NCI-H526 (cell line): ENCODE measurements at places on chromosomes 7 and 10.

DNA sequence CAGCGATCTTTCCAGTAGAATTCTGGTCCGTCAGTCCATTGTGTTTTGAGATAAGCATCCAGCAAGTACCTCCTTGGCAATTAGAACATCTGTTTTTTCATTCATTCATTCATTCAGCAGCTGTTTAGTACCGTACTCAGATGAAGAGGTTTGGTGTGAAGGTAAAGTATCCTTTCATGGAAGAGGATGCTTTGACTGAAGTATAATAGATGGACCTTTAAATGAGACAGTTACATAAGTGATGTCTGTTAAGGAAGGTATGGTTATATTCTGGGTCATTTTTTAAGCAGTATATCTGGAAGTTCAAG lies 1.2 kb downstream of the MAPK8 start:
- no peak for DNase-seq

DNA sequence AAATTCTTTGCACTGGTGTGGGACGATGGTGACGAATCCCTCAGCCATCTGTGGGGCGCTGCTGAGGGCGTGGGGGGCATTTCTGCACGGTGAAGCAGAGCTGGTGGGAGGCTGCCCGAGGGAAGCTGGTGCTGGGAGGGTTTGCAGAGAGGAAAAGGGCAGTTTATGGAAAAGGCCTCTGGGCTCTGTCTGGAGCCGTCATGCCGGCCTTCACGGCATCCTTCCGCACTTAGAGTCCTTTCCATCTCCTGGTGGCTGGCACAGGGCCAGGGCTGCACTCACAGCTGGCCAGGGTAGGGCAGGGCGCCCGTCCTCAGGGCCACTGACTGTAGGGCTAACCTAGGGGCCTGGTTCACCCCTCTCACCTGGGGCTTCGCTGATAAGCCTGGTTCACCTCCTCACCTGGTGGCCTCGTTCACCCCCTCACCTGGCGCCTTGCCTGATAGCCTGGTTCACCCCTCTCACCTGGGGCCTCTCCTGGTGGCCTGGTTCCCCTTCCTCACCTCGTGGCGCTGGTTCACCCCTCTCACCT lies 598 bp upstream of the AMZ1 start:
- DNase-seq, result no peak

DNA sequence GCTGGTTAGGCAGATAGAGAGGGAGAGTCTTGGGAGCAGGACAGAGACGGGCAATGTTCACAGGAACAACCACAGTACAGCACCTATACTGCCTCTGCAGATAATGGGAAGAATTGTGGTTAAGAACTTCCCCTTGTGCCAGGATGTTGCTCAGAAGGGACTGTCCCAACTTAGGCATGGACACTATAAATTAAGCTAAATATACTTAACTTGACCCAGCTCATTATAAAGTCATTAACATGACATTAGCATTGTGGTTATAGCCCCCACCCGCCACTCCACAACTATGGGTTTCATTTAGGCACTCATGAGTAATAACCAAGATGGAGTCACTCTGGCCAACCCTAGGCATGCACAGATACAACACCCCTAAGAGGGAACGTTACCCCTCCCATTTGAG lies 310.9 kb upstream of the NRG3 start:
- no peak for DNase-seq

DNA sequence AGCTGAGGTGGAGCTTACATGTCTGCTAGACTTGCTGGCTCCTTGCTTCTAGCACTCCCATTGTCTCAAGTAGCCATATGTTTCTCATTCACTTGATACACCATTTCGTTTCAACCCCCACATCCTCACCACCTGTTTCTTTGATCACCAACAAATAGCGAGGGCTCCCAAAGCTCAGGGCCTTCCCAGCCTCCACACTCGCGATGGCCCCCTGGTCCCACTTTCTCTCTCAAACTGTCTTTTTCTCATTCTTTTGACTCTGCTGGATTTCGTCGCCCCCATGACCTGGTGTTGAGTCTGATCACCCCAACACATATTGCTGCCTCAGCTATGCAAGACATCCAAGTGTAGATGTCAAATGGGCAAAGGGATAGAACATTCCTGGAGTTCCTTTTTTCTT lies 26.0 kb upstream of the SMNDC1 start:
- DNase-seq, result no peak

DNA sequence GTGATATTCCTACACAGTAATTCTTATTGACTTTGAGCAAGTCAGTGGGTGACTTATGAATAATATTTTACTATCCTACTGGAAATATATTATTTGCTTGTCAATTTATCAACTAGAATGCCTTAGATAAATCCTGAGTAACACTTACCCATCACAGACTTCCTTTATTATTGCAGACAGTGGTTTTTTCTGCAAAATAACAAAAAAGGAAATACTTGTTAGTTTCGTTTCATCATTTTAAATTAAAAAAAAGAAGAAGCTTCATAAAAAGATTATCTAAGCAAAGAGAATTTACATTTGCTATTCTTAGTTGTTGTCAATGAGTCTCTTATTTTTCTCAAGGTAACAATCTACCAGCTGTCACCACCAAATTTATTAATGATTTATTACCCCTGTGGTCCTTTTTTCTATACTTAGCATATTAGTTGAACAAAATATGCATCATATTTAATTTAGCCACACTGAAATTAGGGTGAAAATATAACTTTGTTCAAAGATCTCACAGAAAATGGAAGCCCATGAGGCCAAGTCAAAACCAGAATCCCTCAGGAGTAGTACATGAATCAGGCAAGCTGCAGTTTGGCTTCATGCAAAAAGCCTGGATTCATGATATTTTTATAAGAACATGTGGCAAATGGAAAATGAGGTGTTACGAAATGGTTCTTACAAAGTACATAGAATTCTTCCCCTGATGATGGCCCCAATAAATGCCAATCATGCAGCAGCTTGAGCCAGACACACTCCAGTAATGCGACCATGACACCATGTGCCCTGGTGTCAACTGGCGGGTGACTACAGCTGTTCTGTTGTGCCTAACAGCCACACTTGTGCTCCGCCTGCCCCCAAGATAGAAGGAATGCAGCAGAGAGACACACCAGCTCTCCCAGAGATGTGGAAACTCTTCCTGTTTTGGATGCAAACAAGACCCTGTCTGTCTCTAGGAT lies 132.6 kb downstream of the ELMO1 start:
- no peak for DNase-seq

GRCh38 chr7:143250822-143251221 lies 12.4 kb upstream of the GSTK1 start:
- DNase-seq, result no peak

DNA sequence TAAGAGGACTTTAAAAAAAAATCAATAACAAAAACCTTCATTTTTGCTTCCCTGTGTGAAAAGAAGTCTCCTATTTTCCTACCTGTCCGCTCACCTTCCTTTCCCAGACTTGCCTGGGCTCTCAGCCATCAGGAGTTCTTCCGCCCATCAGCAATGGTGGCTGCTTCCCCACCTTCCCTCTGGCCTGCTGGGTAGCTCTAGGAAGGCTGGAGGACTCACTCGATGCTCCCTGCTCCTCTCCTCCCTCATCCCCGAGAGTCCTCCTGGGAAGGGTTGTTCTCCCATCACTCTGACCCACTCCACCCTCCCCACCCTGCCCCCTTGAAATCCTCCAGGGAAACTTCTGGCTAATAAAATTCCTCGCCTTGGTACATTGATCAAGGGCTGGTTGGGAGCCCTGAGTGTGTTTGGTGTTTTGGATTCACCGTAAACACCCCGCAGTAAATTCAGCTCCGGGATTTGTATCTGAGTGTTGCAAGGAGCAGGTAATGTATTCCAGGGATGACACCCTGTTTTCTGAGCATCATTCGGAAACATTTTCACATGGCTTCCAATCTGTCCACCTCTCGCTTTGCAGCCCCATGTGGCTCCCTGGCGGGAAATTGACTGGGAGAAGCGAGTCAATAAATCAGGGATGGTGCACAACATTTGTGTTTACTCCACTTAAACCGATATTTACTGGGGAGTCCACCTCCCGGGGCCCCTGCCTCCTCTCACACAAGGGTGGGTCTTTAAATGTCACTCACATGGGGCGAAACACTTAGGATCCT lies 126.4 kb upstream of the SDK1 start:
- no peak for DNase-seq

- peak; percentile 47 for DNase-seq
These were observed 31.5 kb downstream of the MTURN start for GRCh38 chr7:30166155-30166840.

DNA sequence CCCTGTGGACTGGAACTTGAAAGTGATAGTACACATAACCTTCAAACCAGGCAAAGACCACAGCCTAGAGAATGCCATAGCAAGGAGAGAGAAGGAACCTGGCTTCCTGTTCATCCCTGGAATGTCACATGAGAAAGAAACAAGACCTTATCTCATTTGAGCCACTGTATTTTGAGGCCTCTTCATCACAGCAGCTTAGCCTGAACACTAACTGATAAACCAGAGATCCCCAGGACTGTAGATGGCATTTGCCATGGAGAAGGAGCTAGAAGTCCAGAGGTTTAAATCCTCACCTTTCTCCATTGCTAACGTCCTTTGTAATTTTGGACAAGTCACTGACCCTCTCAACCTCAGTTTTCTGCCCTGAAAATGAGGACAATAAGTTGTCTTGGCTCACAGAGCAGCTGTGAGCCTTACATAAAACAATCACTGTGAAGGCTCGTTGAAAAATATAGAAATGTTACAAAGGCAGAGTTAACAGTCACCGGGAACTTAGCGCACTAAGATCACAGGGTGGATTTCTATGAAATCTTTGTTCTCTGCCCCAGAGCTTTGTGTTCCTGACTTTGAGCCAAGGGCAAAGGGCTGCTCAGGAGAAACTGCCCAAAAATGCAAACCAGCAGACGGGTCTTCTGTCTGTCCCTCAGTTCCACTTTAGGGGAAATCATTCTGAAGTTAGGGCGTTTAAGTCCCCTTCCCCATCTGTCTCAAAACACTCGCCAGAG lies 197.0 kb downstream of the USP6NL start:
- DNase-seq, result no peak

DNA sequence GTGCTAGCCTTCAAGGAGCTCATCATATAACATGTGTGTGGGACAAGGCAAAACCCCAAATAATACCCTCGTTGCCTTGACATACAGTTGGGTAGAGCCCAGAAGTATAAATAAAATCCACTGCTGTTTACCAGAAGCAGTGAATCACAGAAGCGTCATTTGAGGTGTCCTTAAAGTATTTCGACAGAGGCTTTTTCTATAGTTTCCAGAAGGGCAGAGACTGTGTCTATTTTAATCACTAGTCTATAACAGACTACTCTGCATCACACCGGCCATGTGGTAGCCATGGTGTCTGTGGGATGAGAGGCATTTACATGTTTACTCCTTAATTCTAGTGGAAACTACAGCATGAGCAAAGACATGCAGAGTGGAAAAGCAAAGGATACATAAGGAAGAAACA lies 131.3 kb downstream of the CTTNBP2 start:
- DNase-seq, result no peak

DNA sequence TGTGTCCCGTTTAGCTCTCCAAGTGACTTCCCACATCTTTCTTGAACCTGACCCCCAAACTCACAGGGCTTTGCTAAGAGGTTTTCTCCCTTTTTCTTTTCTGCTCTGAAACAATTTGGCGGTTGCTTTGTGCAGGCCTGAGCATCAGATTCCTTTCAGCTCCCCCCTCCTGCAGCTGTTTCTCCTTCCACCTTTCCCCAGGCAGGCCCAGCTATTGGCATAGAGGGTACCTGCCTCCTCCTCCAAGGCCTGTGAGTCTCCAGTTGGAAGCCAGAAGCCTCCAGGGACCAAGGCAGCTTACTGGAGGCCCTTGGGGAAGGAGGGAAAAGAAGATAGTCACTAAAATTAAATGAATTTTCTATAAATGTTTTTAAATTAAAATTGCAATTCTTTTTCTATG lies 7.7 kb downstream of the VAX1 start:
- no peak for DNase-seq

- DNase-seq, result no peak
These were observed 34.6 kb downstream of the ZEB1 start for GRCh38 chr10:31353574-31353973.

GRCh38 chr7:47327346-47327697 lies 254.6 kb downstream of the TNS3 start:
- no peak for DNase-seq

- peak; percentile 86 for DNase-seq
These were observed 417.2 kb upstream of the C7orf33 start for GRCh38 chr7:148173369-148173768.

DNA sequence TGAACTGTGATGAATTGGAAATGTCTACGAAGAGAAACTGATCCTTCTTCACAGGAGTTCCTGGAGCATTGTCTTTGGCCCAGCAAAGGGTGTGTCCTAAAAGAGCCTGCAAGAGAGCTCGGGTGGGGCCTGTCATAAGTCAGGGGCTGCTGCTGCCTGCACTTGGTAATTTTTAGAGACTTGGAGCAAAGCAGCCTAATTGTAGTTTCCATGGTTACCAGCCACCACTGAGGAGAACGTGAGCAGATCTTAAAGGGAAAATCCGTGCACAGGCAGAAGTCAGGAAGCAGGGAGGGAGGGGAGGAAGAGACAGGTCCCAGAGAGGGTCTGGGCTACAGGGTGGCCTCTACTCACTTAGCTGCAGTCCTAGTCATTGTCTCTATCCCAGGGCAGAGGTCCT lies 463.6 kb downstream of the PLXNA4 start:
- no peak for DNase-seq

- DNase-seq, result no peak
These were observed 10.0 kb upstream of the MEST start for GRCh38 chr7:130481898-130482297.

DNA sequence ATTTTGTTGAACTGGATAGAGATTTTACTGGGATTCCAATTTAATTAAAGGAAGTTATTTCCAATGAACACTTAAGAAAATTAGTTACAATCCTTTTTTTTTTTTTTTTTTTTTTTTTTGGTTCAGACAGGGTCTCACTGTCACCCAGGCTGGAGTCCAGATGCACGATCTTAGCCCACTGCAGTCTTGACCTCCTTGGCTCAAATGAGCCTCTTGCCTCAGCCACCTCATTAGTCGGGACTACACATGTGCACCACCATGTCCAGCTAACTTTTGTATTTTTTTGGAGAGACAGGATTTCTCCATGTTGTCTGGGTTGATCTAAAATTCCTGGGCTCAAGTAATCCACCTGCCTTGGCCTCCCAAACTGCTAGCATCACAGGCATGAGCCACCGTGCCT lies 2.5 kb upstream of the ARL5B start:
- no peak for DNase-seq

- no peak for DNase-seq
These were observed 252.5 kb downstream of the PTEN start for GRCh38 chr10:88115968-88116367.

DNA sequence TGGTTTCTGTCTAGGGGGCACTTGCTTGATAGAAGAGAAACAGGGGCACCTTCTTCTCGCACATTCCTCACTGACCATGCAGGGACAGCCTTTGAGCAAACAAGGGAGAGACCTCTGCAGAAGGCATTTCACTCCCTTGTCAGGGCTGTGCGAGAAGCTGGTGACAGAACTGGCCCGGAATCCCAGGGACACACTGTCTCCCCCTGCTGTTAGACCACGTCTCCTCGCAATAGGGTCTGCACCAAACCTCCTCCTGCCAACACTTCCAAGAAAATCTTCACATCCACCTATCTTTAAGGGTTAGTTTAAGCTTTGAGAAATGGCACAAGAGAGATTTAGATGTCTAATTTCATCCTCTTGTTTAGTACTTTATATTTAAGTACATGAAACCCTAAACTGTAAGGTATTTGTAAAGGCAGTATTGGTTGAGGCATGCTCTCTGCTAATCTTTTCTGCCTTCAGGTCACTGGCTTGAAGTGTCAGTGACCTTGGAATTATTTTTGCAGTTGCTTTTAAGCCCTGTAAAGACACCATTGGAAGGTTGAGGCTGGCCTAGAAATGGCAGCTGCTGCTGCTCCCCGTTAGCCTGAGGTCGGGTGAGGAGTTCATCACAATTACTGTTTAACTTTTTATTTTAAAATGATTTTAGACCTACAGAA lies 37.0 kb downstream of the RBM20 start:
- peak; percentile 52 for DNase-seq
